ELF-1 (cell line): ENCODE measurements at places on chromosomes 7 and 10.

DNA sequence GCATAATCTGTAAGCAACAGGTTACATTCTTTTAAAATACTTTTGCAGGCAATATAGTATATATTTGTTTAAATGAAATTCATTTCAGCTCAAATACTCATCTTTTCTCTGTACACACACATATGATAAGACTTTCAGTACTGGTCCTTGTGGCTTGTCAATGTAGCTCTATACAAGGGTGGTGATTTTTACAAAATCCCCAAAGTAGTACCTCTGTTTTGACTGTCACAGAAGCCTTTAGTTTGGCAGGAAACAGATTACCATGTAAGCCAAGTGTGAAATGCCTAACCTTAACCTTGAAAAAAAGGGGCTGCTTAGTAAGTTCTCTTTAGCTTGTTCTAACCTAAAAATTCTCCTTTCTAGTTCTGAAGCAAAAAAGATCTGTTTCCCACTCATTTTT, 87.9 kb downstream of the KCND2 start:
- DNase-seq: no peak

- DNase-seq: peak; percentile 32
Observed at GRCh38 chr10:103395754-103396066, 565 bp downstream of the ATP5MK start.

- DNase-seq: no peak
Observed at GRCh38 chr7:76121044-76121443, 73.1 kb downstream of the MDH2 start.

GRCh38 chr7:133575726-133576440, 323.0 kb downstream of the EXOC4 start:
- no peak for DNase-seq

- DNase-seq: no peak
Observed at GRCh38 chr7:3076163-3076562, 32.5 kb upstream of the CARD11 start.

DNA sequence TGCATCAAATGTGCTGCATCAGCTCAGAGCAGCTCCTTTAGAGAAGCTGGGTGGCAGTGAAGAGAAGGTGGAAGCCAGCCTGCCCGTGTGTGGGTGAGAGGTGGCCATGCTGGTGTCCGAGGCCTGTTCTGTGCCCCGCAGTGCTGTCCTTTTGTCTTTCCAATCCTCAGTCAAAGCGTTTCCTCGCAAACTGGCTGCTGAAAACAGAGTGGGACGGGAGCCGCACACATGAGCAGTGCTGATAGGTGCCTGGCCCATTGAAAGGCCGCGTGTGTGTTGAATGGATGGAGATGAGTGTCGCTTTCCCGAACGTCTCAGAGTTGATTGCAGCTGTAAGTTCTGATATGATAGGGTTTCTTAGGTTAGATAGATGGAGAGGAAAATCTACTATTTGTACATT, 39.3 kb downstream of the WDR37 start:
- DNase-seq: no peak

- no peak for DNase-seq
Observed at GRCh38 chr10:22959292-22959691, 31.4 kb downstream of the ARMC3 start.

GRCh38 chr10:14936584-14936983, 17.3 kb downstream of the DCLRE1C start:
- DNase-seq: no peak

GRCh38 chr10:47063858-47064257, 152.6 kb downstream of the PTPN20 start:
- DNase-seq: no peak

DNA sequence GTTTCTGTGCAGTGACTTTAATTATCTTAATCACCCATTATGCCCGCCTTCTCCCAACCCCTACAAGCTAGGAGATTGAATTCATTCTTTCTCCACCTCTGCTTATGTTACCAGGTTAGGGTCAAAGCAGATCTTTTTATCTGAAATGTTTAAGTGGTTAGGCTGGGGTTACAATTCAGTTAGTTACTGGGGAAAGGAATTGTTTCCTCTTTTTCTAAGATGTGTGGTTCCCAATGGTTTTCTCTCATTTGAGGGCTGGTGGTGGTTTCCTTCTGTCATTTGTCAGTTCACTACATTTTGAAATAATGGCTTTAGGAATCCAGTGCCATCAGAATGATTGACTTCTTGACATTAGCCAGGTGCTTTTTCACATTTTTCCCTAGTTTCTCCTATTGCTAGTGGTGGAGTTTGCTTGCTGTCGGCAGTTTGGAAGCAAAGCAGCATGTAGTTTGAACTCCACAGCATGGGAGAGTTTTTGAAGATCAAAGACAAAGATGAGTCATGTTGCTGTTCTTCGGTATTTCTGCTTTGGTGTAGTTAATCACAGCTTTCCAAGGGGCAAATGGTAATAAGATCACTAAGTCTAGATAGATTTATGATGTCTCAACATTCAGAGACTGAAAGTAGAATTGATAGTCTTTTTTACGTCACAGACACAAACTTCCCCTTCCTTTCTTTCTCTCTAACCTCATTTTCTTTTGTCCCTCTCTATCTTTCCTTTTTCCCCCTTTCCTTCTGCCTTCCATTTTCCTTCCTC, 168.2 kb downstream of the SND1 start:
- peak; percentile 66 for DNase-seq

- peak; percentile 64 for DNase-seq
Observed at GRCh38 chr10:17229016-17229716, 1.1 kb downstream of the VIM start.

DNA sequence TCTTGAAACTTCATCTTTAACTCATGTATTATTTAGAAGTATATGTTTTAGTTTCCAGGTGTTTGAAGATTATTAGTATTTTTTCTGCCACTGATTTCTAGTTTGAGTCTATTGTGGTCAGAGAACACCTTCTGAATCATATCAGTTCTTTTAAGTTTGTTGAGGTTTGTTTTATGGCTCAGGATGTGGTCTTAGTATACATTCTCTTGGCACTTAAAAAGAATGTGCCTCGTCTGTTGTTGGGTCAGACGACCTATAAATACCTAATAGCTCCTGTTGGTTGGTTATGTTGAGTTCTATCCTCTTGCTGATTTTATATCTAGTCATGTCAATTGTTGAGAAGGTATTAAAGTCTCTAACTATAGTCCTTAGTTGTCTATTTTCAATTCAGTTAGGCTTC, 15.9 kb downstream of the TDRD1 start:
- DNase-seq: no peak

- DNase-seq: no peak
Observed at GRCh38 chr7:5404421-5404826, 19.2 kb downstream of the TNRC18 start.
